Adipose tissue (tissue), 3 donors: ENCODE measurements at places on chromosomes 12 and 14. TPM values are rescaled to one million over a fixed set of nuclear protein-coding genes. Genes with fewer than 3 reads are reported as not detected.

SMIM41 gene
- polyA plus RNA-seq, result 0.35 TPM

B3GNT4 gene
- polyA plus RNA-seq, result not detected

TAS2R13 gene
- polyA plus RNA-seq, result not detected

RPL10L gene
- not detected for polyA plus RNA-seq

TAS2R8 gene
- not detected for polyA plus RNA-seq

CLEC7A gene
- 1.7 TPM for polyA plus RNA-seq

ALDH1L2 gene
- 12.7 TPM for polyA plus RNA-seq

SOX5 gene
- 7.2 TPM for polyA plus RNA-seq

ETFBKMT gene
- polyA plus RNA-seq, result 1.0 TPM

LRRC10 gene
- polyA plus RNA-seq, result not detected

KRT77 gene
- 0.08 TPM for polyA plus RNA-seq

SPIC gene
- polyA plus RNA-seq, result not detected
